ENCODE measurements at places on chromosomes 16 and 17.

DNA sequence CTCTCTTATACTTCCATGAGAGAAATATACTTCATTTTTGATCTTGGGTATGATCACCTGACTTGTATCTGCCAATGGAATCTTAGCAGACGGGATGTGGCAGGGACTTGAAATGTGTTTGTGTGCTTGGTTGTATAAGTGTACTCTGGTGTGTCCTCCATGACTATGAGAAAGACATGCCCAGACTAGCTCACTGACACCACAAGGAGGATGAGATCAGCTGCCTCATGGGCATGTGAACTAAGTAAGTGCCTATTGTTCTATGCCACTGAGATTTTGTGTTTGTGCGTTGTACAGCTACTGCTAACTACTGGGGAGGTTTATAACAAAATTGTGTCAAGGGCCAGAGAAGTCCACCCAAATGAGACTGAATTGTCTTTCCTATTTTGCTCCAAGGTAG lies 402.2 kb upstream of the SALL1 start:
- DNase-seq, result no peak

DNA sequence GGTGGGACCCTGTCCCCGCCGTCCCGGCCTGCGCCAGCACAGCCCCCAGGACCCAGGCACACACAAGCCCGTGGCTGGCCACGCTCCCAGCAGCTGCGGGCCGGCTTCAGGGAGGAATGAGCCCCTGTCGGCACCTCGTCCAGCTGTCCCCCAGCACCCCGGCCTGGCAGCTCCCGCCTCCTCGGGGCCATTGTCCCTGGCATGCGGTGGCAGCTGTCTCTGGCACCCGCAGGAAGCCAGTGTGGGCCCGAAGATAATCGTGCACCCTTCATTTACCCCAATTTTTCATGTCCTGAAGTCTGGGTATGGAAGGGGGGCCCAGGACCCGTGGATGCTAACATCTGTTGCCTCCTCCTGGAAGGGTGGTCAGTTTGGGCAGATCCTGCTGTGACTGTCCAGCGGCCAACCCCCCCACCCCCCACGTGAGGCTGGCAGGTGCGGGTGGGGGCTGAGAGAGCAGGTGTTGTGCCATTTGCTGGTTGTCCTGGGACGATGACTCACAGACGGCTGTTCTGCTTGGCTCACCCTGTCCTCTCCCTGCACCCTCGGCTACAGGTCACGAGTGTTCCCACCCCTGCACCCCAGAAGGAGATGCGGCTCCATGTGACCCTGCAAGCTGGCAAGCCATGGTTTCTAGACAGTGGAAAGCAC lies 4.0 kb upstream of the LMF1 start:
- DNase-seq, result no peak

GRCh38 chr16:13873835-13874438 lies 46.0 kb upstream of the ERCC4 start:
- DNase-seq, result peak; percentile 41

- no peak for DNase-seq
Measured at GRCh38 chr16:64481497-64481896, 640.4 kb downstream of the CDH11 start.

- no peak for DNase-seq
Measured at GRCh38 chr17:61015966-61016365, 338.3 kb downstream of the BCAS3 start.

GRCh38 chr17:37676115-37676925 lies 33.1 kb upstream of the DDX52 start:
- DNase-seq, result no peak

GRCh38 chr17:70405492-70406220 lies 236.3 kb downstream of the KCNJ2 start:
- DNase-seq, result no peak

Measured in iPS DF 6.9 (cell line).